ENCODE measurements at places on chromosomes 5 and 9.

GRCh38 chr5:85823462-85824426, 794.0 kb upstream of the COX7C start:
- DNase-seq, result no peak

DNA sequence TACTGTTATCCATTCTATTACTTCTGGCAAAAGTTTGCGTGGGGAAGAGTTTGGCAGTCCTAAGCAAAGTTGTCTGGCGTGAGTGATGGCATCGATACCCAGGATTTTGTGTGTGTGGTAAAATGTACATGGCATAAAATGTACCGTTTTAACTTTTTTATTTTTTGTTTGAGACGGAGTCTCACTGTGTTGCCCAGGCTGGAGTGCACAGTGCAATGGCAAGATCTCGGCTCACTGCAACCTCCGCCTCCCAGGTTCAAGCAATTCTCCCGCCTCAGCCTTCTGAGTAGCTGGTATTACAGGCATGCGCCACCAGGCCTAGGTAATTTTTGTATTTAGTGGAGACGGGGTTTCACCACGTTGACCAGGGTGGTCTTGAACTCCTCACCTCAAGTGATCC, 55.4 kb upstream of the TJP2 start:
- DNase-seq, result no peak

GRCh38 chr5:61738446-61738845, 406.4 kb downstream of the ZSWIM6 start:
- DNase-seq, result no peak

DNA sequence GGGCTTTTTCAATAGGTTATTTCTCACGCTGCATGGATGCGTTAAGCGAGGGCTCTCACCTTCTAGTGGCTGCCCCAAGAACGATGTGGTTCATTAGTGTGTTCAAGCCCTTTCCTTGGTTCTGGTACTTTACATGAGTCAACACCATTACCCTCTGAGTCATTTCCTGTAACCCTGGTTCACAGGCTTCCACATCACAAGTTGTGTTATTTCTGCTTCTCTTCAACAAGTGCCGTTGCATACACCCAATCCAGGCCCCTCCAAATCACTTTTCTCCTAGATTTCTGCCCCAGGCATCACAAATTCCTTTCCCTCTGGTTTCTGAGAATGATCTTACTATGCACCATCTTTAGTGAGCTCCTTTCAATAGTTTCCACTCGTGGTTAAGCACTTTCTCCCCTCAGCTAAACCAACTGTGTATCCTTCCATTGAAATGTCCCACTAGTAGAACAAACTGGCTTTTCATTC, 69.5 kb upstream of the RAD23B start:
- no peak for DNase-seq

DNA sequence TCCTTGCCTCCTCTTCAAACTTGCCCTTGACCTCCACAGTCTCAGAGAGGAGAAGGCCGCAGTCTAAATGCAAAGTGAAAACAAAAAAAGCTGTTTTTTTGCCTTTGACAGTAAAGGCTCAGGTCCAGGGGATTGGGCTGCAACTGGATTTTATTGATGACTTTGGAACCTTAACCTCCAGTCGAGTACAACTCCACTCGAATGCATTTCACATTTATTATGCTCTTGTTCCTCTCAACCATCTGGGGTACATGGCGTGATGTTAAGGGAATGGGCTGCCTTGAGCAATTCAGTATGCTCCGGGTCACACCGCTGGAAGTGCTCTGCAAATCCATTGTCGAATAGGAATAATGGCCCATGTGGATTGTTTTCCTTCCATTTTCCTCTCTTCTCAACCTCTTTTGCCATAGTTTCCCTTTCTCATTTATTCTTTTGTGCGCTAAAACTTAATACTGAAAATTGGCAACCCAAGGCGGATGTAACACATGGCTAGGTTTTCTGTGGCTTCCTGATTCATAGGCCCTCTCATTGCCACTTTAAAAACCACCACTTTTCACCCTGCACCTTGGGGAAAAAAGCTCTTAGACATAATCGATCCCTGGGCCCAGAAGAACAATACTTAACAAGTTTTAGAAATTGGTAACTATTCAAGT, 34.3 kb downstream of the ITK start:
- DNase-seq, result no peak

- no peak for DNase-seq
Measured at GRCh38 chr9:114081441-114082016, 3.4 kb upstream of the AMBP start.

GRCh38 chr9:95864852-95865580, 10.5 kb upstream of the ERCC6L2 start:
- no peak for DNase-seq

DNA sequence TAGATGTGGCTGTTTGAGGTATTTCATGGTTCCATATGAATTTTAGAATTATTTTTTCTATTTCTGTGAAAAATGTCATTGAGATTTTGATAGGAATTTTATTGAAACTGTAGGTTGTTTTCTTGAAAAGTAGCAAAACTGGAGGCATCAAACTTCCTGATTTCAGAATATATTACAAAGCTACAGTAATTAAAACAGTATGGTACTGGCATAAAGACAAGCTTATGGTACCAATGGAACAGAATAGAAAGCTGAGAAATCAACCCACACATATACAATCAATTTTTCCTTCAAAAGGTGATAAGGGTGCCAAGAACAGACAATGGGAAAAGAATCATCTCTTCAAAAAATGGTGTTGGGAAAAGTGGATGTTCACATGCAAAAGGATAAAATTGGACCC, 197.7 kb upstream of the DAP start:
- DNase-seq, result no peak

DNA sequence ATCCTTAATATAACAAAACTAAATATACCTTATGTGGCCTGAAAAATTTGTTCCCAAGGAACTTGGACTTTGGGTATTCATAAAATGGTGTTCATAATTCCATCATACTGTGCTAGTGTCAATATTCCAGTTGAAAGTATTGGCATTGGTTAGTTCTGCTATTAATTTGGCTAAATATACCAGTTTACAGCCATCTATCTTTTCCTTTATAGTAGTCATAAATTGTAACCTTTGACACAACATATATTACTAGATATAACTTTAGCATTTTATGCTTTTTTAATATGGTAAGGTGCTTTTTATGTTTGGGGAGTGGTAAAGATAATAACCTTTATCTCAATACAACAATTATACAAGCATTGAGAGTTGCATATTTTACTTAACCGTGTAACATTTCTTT, 23.7 kb downstream of the SPATA31D1 start:
- DNase-seq, result no peak

GRCh38 chr5:21173036-21173435, 1185.0 kb upstream of the CDH18 start:
- no peak for DNase-seq

- DNase-seq, result peak; percentile 47
Measured at GRCh38 chr5:10632110-10632761, 68.4 kb downstream of the ANKRD33B start.

DNA sequence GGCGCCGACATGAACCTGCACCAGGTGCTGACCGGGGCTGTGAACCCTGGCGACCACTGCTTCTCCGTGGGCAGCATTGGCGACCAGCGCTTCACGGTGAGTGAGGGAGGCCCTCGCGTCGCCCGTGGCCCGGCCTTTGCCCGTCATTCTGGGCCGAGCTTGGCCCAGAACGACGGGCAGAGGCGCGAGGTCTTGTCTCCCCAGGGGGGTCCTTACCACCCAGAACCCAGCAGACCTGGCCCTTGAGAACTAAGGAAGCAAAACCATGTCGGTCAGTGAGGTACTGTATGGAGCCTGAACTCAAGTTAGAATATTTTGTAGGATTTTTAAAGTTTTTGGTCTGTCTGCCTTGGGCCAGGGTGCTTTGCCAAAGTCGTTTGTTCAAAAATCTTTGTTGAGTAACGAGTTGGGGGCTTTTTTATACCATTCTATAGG, 691 bp downstream of the DMXL1 start:
- DNase-seq, result no peak

- DNase-seq, result no peak
Measured at GRCh38 chr5:114734238-114734637, 372.4 kb downstream of the KCNN2 start.

GRCh38 chr5:107126341-107126740, 544.4 kb downstream of the EFNA5 start:
- DNase-seq, result no peak

DNA sequence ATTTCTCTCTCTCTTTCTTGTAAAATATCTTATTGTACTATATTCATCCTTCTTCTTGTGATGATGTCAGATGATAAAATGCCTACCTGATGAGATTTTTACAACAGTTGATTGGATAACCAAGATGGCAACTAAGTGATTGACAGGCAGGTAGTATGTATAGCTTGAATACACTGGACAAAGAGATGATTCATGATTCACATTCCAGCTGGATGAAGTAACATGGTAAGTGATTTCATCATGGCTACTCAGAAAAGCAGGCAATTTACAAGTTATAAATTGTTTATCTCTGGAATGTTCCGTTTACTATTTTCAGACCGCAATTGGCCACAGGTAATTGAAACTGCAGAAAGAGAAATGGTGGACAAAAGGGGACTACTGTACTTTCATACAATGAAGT, 1471.7 kb upstream of the C9orf72 start:
- no peak for DNase-seq

DNA sequence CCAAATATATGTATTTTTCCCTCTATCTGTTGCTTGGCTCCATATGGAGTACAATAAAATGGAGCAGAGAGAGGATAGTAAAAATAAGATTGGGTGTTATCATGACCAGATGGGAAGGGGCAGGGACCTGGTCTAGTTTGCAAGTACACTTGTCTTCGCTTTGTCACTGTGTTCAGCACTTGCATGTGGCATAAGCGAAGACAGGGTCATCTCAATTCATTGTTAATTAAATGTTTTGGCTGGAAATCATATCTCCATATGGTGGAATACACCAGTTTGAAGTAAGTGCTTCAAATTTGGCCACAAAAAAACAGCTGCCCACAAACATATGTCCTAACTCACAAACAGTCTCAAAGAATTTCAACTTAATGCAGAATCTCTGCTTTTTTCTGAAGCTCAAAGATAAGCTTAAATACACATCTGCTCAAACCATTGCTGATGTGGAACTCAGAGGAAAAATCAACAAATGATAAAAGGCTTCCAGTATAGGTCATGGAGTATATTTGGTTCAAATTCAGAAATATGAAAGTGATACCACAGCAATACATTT, 865.4 kb downstream of the TLE4 start:
- DNase-seq, result no peak

DNA sequence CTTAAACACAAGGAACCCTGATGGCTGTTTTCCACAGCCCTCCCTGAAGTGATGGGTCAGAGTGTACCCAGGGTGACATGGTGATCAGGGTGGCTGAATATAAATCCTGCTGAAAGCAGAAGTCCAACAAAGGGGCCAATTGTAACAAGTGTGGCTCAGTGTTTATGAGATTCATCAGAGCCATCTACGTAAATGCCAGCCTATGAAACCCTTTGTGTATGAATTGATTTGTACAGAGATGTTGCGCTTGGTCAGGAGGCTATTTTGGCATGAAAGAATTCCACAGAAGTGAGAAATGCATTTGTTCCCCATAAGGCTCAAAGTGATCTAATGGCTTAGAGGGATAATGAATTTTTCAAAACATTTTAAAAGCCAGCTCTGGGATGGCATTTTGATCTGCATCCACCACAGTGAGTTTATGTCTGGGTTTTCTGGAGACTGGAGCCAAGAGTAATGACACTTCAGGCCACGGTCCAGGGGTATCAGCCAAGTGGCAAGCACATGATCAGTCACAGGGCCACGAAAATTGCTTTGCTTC, 12.4 kb downstream of the PRUNE2 start:
- no peak for DNase-seq

GRCh38 chr5:73027361-73027760, 71.5 kb downstream of the FCHO2 start:
- no peak for DNase-seq

GRCh38 chr9:70049672-70050271, 6.1 kb downstream of the MAMDC2 start:
- DNase-seq, result no peak

GRCh38 chr5:148963664-148964063, 99.2 kb downstream of the SH3TC2 start:
- no peak for DNase-seq

DNA sequence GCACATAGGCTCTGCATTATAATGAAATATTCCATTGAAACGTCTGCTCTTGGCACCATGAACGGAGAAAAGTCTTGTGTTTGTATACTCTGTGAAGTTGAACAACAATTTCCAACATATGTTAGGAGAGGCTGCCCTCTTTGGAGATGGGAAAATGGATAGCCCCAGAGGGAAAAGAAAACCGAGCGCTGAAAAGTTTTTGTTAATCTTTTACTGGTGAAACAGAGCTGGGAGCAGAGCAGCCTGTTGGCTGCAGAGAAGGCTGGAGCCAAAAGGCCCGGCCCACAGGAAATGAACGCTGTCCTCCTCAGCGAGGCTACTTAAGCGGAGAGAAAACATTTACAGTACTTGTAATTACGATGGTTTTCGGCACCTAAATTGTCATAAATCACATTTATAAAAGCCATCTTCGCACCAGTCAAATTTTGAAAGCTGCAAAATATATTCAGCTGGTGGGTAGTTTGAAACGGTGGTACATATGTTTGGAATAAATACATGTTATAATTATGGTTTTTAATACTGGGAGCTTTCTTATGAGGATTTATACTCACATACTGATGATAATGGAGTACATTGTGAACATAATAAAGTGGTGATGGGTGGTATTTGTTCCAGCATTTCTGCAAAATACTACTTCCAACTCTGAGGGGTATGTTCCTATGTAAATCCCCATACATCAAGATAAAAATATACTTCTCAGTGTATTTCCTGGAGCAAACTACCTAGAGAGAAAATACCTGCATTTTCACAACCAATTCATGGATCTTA, 129.6 kb upstream of the CNTLN start:
- no peak for DNase-seq

GRCh38 chr5:91361055-91361701, 21.9 kb downstream of the ARRDC3 start:
- no peak for DNase-seq

GRCh38 chr5:10474521-10475075, 32.9 kb downstream of the ROPN1L start:
- no peak for DNase-seq

- no peak for DNase-seq
Measured at GRCh38 chr9:20405616-20406015, 216.7 kb downstream of the MLLT3 start.

- DNase-seq, result no peak
Measured at GRCh38 chr9:96651626-96652025, 3.5 kb downstream of the PRXL2C start.

GRCh38 chr5:40428126-40428525, 251.6 kb upstream of the PTGER4 start:
- DNase-seq, result no peak

- DNase-seq, result no peak
Measured at GRCh38 chr5:83474161-83474796, 2.7 kb downstream of the VCAN start.
